Glomerular endothelial cell (primary cell): ENCODE measurements at places on chromosomes 5 and 9. TPM values are rescaled to one million over a fixed set of nuclear protein-coding genes. Genes with fewer than 3 reads are reported as not detected.

Gene PPP1R26
- 16.4 and 19.8 TPM in 2 replicates for total RNA-seq

Gene LCN9
- not detected in 2 replicates for total RNA-seq

Gene TLX3
- total RNA-seq, result not detected in 2 replicates

Gene CD72
- 1.3 TPM in 1 of 2 replicates, not detected in the other for total RNA-seq

Gene ADRA1B
- total RNA-seq, result 0.39 and 1.3 TPM in 2 replicates

Gene INSL6
- not detected in 2 replicates for total RNA-seq

Gene RNF183
- not detected in 2 replicates for total RNA-seq

DNA sequence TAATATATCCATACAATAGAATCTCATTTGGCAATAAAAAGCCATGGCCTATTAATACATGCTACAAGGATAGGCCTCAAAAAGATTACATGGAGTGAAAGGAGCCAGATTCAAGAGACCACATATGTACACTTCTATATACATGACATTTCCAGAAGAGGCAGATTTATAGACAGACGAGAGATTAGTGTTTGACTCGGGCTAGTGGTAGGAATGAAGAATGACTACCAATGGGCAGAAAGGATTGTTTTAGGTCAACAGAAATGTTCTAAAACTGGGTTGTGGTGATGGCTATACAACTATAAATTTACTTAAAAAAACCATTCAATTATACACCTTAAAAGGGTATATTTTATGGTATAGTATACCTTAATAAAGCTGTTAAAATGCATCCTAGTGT is 41.9 kb downstream of the SETX start:
- DNase-seq, result no peak

DNA sequence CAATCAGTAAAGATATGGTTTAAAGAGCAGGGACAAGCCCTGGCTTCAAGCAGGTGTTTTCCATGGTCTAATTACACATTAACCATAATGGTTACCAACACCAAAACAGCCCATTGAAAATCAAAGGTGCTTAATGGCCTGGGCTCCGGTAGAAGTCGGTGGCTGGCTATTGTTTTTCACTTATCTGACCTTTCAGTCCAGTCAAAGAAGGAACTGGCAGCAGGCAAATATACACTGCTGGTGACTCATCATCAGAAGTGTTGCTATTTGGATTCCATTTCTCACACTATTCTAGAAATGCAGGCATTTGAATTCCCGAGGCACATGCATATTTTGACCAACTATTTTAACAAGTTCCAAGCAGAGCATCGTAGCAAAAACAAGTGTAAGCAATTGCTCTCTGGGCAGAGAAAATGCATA is 26.3 kb upstream of the GABRP start:
- peak; percentile 39 for DNase-seq

DNA sequence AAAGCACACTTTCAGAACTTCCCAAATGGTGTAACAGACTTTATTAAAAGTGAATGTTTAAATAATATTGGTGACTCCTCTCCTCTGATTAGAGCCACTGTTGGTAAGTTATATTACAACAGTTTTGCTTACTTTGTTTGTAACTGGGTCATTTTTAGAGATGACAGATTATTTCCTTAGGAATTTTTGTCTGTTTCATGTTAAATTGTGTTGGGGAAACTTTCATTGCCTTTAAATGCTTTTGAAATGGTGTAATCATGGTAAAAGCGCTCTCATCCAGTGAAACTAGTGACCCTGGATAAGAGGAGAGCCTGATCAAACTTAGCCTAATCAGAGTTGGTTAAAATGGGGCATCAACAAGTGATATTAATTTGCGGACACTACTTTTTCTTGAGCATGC is 39.4 kb downstream of the TNPO1 start:
- no peak for DNase-seq

DNA sequence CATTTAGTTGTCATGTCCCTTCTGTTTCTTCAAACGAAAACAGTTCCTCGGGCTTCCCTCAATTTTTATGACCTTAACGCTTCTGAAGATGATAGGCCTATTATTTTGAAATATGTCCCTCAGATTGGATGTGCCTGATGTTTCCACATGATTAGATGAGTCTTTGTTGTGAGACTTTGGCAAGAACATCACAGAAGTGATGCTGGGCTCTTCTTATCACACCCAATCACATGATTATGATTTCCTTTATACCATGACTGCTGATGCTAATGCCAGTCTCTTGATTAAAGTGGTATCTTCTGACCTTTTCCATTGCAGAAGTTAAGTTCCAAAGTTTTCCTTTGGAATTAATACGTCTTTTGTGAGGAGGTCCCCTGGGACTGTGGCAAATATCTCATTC is 175.7 kb downstream of the SAXO1 start:
- no peak for DNase-seq

DNA sequence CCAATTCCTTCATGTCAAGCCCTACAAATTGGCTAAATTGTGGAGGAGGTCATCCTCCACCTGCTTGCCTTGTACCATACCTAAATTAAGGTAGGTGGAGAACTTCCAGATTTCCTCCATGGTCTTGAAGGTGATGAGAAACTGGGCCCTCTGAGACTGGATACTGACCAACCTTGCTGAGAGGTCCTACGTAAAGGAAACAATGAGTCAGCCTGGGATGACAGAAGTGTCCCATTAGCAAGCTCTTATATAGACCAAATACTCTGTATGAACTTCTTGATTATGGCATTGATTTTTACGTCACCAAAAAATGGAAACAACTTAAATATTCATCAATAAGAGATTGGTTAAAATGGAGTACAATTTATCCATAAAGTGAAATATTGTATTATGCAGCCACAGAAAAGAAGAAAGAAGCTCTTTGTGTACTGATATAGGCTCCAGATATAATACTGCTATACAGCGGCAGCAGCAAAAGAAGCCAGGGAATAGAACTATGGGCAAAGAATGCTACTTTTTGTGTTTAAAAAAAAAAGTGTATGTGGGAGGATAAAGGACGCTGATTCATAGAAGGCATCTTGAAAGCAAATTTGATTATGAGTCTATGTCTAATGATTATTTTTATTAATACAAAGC is 18.3 kb downstream of the SH3TC2 start:
- no peak for DNase-seq

- no peak for DNase-seq
Measured at GRCh38 chr5:103207011-103207410, 51.6 kb upstream of the MACIR start.

- DNase-seq, result no peak
Measured at GRCh38 chr9:4792054-4792571, 631 bp upstream of the RCL1 start.

GRCh38 chr5:126234563-126235195 is 188.5 kb upstream of the GRAMD2B start:
- no peak for DNase-seq

GRCh38 chr5:179241764-179242370 is 103.4 kb downstream of the ADAMTS2 start:
- no peak for DNase-seq

GRCh38 chr9:95438561-95439357 is 78.0 kb downstream of the PTCH1 start:
- DNase-seq, result no peak

DNA sequence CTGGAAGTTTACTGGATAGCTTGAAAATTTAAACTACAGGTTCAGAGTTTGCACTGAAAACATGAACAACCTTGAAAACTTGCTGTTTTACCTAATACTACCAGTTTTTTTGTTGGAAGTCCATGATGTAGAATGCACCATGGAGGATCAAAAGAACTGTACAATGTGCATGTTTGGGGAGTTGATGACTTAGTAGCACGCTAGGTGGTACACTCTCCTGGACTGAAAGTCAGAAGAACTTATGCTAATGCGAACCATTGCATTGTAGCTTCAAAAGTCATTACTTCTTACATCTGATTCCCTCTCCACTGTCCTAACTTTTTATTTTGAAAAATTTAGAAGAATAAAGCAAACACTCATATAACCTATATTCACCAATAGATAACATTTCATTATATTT is 211.0 kb downstream of the OSTF1 start:
- no peak for DNase-seq

- DNase-seq, result no peak
Measured at GRCh38 chr5:173816728-173817127, 71.4 kb upstream of the CPEB4 start.

- DNase-seq, result no peak
Measured at GRCh38 chr9:109904666-109905065, 124.7 kb downstream of the PALM2AKAP2 start.

DNA sequence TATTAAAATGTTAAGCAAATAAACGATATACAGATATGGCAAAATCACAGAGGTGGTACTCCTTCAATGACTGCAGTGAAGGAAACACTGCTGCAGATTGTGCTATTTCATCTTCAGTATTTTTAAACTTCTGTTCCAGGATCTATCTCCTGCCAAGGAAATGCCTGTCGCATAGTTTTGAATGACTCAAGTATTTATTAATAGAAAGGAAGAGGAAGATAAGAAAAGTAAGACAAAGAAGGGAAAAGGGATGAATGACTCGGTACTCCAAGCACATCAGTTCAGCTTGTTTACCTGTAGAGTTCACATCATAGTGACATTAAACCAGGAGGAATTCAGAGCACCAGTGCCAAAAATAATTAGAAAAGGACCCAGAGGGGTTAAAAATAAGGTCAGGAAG is 5.1 kb upstream of the GPX8 start:
- peak; percentile 77 for DNase-seq

GRCh38 chr5:77425420-77425819 is 66.7 kb downstream of the WDR41 start:
- no peak for DNase-seq

- no peak for DNase-seq
Measured at GRCh38 chr5:131545845-131546244, 89.2 kb downstream of the RAPGEF6 start.
